ENCODE measurements at places on chromosomes 12 and 14.
A peak's percentile ranks its signal among the peaks of the same experiment; 100 is the strongest.

DNA sequence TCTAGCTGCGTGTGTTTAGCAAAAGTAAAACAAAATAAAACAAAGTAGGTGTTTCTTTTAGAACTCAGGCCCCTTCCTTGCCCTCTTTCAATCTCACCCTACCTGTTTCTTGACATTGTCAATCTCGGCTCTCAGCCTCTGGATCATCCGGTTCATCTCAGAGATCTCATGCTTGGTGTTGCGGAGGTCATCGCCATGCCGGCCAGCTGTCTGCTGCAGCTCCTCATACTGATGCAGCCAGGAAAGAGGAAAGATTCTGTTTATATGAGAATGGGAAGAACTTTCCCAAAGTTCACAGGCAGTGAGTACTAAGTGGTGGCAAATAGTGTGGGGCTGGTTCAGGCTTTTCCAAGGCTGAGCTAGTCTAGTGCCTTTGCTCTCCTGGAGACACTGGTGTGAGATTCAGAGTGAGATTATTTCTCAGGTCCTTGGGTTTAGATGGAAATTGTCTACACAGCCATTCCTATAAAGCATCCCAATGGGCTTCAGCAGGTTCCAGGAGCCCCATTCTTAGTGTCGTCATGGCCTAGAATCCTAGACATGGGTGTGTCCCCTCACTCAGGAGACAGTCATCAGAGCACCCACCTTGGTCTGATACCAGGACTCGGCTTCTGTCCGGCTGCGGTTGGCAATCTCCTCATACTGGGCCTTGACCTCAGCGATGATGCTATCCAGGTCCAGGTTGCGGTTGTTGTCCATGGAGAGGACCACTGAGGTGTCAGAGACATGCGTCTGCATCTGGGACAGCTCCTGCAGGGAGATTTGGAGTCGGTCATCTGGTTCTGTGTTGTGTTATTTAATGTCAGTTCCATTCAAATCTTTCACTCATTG is 3.0 kb downstream of the KRT5 start:
- no peak for DNase-seq

- DNase-seq: no peak
Observed at GRCh38 chr12:52444647-52445595, 7.0 kb downstream of the KRT6B start.

DNA sequence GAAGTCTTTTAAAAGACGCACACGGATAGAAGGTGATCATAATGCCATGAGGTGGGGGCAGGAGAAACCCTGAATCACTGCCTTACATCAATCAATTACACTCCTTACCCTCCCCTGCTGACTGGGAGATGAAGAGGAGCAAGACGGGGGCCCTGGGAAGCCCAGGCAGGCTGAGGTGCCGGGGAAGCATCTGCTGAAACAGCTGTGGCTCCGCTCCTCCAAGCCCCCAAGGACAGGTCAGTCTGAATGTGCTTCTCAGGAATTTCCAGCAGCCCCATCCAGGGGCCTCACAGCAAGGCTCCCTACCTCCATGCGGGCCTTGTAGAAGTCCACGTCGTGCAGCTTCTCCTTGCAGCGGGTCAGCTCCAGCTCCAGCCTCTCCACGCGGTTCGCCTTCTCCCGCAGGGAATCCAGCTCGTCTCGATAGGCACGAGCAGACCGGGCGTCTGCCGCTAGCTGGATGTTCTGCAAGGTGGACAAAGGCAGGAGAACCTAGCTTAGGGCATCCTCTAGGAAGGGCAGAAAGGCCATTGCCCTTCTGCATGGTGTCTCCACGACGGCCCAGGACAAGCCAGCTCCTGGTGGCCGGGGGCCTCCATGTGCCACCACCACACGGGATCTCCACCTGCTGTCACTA is 79.8 kb downstream of the CCDC88C start:
- DNase-seq: no peak

DNA sequence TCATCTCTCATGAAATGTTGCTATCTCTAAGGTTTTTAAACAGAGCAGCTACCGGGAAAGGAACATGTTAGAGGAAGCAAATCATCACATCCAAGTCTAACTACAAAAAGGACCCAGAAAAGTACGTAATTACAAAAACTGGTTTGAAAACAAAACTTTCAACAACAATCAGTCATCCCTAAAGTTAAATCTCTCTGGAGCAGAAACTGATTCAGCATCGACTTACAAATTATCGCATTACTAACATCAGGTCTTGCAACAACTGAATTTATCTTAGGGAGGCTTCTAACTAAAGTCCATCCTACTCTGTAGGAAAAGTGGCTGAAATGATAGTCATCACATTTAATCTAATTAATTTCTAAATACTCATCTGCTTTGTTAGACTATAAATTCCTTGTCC is 137.0 kb downstream of the MED13L start:
- DNase-seq: no peak

GRCh38 chr12:118052324-118053070 is 8.5 kb downstream of the WSB2 start:
- DNase-seq: no peak

DNA sequence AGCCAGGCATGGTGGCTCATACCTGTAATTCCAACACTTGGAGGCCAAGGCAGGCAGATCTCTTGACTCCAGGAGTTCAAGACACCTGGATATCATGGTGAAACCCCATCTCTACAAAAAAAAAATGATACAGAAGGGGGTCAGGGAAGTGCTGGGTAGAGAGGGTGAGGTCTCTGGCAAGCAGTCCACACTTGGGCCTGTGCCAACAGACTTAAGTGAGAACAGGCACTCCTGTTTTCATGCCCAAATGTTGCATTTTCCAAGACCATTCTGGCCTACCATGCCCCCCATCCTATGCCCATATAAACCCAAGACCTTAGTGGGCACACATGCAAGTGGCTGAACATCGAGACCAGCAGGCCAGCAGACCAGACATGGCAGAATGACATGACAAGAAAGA is 16.0 kb upstream of the CMAS start:
- no peak for DNase-seq

DNA sequence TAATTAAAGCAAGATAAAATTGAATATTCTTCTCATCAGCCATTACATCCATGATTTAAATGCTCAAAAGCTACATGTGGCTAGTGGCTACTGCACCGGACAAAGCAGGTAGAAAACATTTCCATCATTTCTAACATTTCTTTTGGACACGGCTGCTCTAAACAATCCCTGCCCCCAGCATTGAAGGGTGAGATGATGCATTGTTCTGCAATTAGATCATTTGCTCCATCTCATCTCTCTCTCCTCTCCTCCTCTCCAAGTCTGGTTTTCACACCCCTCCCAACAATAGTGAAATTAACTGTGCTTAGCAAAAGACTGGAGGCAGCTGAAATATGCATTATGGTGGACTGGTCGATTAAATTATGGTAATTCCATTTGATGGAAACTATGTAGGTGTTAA is 288.5 kb downstream of the KSR2 start:
- no peak for DNase-seq

DNA sequence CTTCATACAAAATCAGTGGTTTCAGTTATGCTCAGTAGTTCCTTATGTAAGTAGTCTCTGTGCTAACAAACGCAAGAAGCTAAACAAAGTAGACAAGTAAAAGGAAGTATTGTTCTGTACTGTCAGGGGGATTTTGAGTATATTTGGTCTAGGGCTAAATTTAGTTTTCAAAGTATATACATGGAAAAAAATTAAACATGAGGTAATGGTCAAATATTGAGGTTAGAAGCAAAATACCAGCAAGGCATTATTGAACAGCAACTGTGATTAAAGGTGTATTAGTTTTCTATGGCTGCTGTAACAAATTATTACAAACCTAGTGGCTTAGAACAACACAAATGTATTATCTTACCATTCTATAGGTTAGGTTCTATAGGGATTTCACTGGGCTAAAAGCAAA is 18.8 kb downstream of the GNG2 start:
- no peak for DNase-seq

DNA sequence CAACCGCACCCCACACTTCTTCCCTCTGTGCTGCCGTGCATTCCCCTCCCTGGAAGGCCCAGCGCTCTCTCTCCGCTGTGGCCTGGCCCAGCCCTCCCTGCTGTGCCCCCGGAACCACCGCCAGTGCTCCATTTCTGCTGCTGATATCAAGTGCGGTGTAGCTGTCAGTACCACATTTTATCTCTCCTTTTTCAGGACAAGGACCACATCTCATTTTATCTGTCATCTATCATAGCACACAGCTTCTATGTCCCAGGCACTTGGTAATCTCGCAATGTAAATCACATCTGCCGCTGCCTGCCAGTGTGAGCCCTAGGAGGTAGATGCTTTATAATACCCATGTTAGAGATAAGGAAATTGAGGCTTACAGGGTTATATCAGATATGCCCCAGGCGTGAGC is 18.3 kb downstream of the IL31 start:
- no peak for DNase-seq

DNA sequence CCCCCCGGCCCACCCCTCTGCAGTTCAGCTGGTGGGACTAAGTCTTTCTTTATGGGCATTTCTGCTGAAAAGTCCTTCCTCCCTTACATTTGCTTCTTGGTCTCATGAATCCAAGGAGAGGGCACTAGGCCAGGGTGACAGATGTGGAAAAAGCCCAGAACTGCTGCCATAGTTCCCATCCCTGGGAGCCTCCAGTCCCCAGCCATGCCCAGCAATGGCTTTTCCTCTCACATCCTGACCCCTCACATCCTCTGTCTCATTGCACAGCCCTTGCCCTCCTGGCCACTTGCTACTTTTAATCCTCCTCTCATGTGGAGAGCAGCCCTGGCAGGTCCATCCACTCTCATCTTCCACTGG is 122.5 kb downstream of the ZFP36L1 start:
- DNase-seq: no peak

DNA sequence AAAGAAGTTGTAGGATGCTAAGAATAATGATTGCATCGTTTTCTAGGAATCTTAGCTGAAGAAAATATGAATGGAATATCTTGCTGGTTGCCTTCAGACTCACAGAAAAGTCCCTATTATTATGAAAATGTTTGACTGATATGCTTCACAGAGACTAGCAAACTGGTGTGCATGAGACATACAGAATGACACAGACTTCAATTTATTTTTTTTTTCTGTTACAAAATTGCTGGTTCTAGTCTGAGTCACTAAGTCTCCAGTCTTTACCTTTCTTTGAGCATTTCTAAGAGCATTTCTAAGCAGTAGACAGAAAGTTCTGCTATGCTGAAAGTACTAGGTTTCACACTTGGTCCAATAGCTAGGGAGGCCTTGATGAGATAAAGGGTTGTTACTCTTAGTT is 377.6 kb upstream of the ATP2B1 start:
- no peak for DNase-seq

- DNase-seq: no peak
Observed at GRCh38 chr12:3262470-3262869, 185.3 kb downstream of the TSPAN9 start.

GRCh38 chr14:53048631-53049030 is 97.8 kb upstream of the FERMT2 start:
- no peak for DNase-seq

GRCh38 chr12:8664228-8664913 is 1.7 kb upstream of the MFAP5 start:
- DNase-seq: no peak

DNA sequence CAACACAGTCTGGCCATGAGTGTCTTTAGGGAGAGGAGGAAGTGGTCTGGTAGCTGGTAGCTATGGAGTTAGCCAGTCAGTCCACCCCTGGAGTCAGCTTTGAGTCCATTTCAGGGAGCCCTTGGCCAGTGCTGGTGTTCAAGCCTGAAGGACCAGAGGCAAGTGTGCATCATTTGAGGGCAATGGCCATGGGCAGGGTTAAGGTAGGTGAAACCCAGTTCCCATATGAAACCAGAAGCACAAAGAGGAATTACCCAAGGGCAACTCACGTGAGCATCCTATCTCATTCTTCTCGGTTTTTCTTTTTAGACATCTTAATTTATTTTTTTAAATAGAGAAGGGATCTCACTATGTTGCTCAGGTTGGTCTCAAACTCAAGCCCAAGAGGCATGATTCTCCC is 61.3 kb upstream of the ACTN1 start:
- DNase-seq: no peak

DNA sequence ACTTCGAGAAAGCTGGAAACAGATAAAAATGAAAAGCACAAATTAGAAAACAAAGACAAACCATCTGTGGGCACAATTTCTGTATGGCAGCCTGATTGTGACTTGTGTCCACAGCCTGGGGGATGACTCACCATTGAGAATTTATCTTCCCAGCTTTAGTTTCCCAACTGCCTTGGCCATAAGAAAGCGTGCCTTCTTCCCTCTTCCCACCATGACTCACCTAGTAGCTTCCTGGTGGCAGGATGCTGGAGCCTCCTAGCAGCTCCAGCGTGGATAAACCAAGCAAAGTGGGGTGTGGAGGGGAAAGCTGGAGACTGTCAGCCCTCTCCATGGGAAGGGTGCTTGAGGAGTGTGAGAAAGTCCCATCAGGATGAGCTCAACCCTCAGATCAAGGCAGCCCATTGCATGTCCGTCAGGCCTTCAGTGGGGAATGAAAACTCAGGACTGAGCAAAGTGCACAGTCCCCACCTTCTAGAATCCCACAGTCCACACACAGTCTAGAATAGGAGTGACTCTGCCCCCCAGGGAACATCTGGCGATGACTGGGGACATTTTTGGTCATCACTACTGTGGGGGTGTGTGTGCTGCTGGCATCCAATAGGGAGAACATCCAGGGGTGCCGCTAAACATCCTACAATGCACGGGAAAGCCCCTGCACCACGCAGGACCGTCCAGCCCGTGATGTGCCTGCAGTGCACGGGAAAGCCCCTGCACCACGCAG is 22.4 kb upstream of the SERPINA6 start:
- DNase-seq: peak; percentile 34

DNA sequence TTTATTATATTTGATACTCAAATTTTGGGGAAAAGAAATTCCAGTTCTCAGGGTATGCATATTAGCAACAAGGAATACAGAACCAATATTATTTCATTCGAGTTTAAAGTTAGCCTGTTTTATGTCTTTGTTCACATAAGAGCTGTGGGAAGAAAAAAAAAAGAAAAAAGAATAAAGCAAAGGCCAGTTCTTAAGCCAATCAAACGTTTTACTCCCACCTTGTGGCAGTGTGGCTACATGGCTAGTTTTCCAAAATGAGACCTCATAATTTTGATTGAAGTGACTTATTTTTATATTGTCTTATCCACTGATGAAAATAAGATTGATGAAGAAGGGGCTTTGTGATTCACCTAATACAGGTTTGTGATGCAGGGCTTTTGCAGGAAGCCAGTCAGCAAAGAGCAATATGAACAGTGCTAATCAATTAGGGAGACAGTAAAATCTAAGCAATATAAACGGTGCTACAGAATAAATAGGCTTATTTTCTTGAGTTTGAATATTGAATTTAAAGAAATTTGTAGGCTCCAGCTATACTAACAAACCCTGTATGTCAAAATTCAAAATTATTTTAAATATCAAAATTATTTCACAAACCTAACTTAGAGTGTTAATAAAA is 624.1 kb upstream of the FOXG1 start:
- DNase-seq: no peak

GRCh38 chr14:105738638-105739037 is 212.3 kb downstream of the TMEM121 start:
- no peak for DNase-seq

Data from HL-60 (cell line).